ENCODE measurements at places on chromosomes 11 and 22. TPM values are rescaled to one million over a fixed set of nuclear protein-coding genes. Genes with fewer than 3 reads are reported as not detected.

DNA sequence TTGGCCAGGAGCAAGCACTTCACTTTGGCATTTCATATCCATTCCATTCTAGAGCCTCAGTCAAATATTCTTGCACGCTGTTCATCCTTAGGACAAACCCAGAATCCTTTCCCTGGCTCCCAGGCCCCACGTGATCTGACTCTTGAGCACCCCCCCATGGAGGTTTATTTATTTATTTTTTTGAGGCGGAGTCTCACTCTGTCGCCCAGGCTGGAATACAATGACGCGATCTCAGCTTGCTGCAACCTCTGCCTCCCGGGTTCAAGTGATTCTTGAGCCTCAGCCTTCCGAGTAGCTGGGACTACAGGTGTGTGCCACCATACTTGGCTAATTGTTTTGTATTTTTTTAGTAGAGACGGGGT is 12.7 kb upstream of the TSGA10IP start:
- no peak for DNase-seq

Gene SGSM1
- 8.0 TPM for total RNA-seq

GRCh38 chr11:75673977-75674582 is 5.2 kb upstream of the MAP6 start:
- DNase-seq: no peak

DNA sequence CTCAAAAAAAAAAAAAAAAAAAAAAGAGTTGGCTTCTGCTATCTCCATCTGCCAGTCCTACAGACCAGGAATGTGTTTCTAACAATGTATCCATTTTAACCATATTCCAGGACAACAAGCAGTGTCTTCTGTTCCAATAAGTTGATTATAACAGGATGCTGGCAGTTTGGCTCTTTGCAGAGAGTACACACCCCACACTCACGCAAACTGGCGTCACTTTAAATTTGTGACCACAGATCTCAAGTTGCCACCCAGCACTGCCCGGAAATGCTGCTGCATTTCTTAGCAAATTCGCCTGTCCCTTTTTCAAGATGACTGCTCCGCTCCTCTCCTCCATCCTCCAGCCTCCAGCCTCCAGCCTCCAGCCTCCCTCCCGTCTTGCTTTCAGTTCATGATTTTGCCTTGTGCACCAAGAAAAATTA is 44.3 kb downstream of the SCGB1A1 start:
- DNase-seq: no peak

GRCh38 chr11:87859636-87860035 is 315.6 kb downstream of the RAB38 start:
- no peak for DNase-seq

Gene NXPE4
- total RNA-seq: not detected

DNA sequence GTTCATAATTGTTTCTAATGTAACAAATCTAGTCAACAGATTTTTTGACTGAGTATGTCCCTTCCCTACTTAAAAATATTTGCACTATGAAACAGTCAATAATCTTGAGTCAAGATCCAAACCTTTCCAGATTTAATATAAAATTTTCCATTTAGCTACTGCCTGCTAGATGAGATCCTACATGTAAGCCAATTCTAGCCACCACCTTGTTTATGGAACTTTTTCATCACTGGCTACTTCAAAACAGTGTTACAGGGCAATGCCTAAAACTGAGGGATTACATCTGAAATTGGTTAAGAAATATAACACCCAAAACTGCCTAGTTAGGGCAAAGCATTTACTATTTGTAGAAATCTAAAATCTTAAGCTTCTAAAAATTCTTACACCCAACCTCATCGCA is 10.5 kb upstream of the FUT4 start:
- no peak for DNase-seq

DNA sequence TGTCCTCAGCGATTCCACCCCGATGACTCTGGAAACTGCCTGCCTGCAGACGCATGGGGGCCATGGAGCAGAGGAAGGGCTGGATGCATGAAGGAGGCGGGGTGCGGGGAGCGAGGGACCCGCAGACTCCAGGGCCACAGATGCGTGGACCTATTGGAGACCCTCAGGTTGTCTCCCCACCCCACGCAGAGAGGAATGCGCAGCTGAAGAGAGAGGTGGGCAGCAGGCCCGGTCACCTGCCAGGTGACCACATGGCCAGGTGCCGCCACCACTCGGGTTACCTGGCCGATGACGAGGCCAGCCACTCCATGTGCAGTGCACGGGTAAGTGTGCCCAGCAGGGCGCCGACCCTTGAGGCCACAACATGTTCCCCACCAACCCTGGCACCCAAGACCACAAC is 371 bp downstream of the CCDC116 start:
- DNase-seq: no peak

GRCh38 chr11:32630844-32631243 is 47.2 kb downstream of the EIF3M start:
- DNase-seq: no peak

DNA sequence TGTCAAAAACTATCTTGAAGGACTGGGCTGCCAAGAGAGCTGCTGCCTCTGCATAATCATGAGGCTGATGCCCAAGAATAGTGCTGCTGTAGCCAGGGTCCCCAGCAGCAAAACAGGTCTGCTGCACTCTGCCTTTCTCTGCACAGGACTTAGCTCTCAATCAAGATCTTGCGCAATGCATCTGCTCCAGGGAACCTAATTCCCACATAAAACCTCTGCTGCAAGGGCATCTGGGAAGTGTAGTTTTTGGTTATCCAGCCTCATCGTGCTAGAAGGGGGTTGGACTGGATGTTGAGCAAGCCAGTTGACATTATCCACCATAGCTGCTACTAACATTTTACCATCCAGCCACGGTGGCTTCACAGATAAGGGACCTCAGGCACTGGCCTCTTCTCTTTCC is 192.7 kb downstream of the C11orf91 start:
- DNase-seq: no peak

DNA sequence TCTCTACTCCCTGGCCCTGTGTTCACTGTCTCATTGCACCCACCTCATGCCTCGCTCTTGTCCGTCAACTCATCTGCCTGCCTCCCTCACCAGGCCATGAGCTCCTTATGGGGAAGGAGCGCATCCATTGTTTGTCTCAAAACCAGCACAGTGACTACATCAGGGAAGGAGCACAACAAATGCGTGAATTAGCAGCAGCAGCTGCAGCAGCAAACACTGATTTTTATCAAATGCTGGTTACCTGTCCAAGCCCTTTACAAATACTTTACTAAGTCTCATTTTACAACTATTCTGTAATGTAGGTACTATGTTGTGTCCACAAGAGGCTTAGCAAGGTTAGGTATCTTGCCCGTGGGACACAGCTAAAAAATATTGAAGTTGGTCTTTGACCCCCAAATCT is 85.9 kb upstream of the PLET1 start:
- DNase-seq: no peak

Gene HPX
- 0.27 TPM for total RNA-seq

DNA sequence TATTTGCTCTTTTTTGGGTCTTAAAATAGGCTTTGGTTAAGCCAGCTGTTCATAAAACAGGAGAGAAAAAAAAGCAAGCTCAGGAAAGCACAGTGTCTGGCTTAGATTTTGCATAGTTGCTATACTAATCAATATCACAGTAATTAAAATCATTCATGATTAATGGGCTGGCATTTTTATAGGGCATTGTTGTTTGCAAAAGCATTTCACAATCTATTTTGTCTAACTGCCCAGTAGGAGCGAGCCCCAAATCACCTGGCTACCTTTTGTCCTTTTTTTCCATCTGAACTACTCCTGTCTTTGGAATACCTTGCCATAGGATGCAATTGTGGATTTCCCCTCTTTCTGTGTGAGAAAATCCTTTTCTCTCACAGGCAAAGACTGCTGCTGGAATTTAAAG is 619.8 kb downstream of the JRKL start:
- DNase-seq: no peak

GRCh38 chr22:21672107-21672629 is 6.4 kb downstream of the PPIL2 start:
- DNase-seq: no peak

DNA sequence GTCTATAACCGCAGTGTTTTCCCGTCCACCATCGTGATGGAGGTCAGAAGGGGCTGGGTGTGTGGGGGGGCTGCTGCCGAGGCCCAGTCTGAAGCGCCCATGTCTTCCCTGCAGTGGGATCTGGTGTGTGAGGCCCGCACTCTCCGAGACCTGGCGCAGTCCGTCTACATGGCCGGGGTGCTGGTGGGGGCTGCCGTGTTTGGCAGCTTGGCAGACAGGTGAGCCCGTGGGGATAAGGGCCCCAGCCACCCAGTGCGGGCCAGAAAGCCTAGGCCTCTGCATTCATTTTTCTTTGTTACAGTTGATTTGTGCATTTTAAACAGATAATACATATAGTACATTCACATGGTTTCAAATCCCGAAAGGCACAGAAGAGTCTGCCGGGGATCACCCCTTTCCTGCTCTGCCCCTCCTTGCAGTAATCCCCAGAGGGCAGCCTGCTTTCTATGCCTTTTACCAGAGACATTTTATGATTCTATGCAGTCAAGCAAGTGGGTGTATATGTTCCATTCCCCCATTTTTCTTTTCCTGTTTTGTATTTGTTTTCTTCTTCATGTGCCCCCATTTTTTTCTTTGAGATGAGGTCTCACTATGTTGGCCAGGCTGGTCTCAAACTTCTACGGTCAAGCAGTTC is 32.6 kb downstream of the CAPN1 start:
- peak; percentile 71 for DNase-seq
